Pancreas (tissue), 10 donors: ENCODE measurements at places on chromosomes 5 and 9. TPM values are rescaled to one million over a fixed set of nuclear protein-coding genes. Genes with fewer than 3 reads are reported as not detected.

- H3K4me3 ChIP-seq, result no peak overlapping the region
- H3K27me3 ChIP-seq, result no peaks in the 10 kb centered on the region
- no peak overlapping the region for H3K27ac ChIP-seq
- DNase-seq, result no peak
- H3K4me1 ChIP-seq, result no peaks in the 10 kb centered on the region
These were observed 33.3 kb upstream of the NREP start for GRCh38 chr5:111790295-111790694.

GRCh38 chr5:78293851-78294247, 649 bp downstream of the AP3B1 start:
- H3K4me3 ChIP-seq, result peak overlapping the region; percentile 64
- peaks cover 17% of the 10 kb centered on the region for H3K4me1 ChIP-seq
- H3K27ac ChIP-seq, result no peak overlapping the region
- no peaks in the 10 kb centered on the region for H3K36me3 ChIP-seq
- H3K27me3 ChIP-seq, result no peaks in the 10 kb centered on the region

- no peaks in the 10 kb centered on the region for H3K4me1 ChIP-seq
- DNase-seq, result peak; percentile 3
- H3K4me3 ChIP-seq, result no peak overlapping the region
These were observed 10.3 kb upstream of the IL3 start for GRCh38 chr5:132050136-132050535.

- H3K27ac ChIP-seq, result no peak overlapping the region
- H3K27me3 ChIP-seq, result no peaks in the 10 kb centered on the region
- H3K4me3 ChIP-seq, result no peak overlapping the region
- H3K4me1 ChIP-seq, result no peaks in the 10 kb centered on the region
- no peaks in the 10 kb centered on the region for H3K36me3 ChIP-seq
These were observed 161.7 kb upstream of the KLF9 start for GRCh38 chr9:70576116-70576515.

- H3K27ac ChIP-seq, result no peak overlapping the region
- no peaks in the 10 kb centered on the region for H3K4me1 ChIP-seq
- H3K27me3 ChIP-seq, result no peaks in the 10 kb centered on the region
- H3K36me3 ChIP-seq, result no peaks in the 10 kb centered on the region
These were observed 2.1 kb downstream of the RNU6ATAC start for GRCh38 chr9:134162212-134162775.

GRCh38 chr5:127700237-127700766, 2.9 kb upstream of the CCDC192 start:
- DNase-seq, result no peak
- H3K4me1 ChIP-seq, result no peaks in the 10 kb centered on the region

DNA sequence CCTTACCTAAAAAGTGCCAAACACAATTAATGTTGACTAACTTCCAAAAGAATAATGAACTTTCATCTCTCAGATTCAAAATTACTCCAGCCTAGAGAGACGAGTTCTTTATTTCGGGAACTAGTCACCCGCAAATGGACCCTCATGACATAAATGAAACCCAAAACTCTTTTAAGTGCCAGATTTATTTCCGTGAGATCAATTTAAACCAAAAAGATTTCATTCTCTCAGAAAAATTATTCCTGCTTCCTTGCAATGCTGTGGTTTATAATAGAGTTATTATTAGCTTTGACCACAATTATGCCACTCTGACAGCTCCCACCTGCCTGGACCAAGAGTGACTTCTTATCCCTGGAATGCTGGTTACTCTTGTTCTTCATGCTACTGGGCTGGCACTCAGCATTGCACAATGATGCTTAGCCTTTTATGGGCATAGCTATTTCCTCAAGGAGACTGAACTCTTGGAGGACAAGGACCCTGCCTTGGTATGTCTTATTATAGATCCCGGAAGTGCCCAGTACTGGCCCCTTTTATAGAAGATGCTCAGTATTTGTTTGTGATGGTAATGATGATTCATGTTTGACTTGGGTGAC, 183.5 kb downstream of the SNX18 start:
- H3K27me3 ChIP-seq, result no peaks in the 10 kb centered on the region
- no peaks in the 10 kb centered on the region for H3K4me1 ChIP-seq
- no peak for DNase-seq
- no peak overlapping the region for H3K27ac ChIP-seq

GRCh38 chr5:76718381-76718832, 2.5 kb downstream of the F2R start:
- DNase-seq, result no peak
- H3K27ac ChIP-seq, result no peak overlapping the region
- no peaks in the 10 kb centered on the region for H3K27me3 ChIP-seq
- H3K4me3 ChIP-seq, result no peak overlapping the region

DNA sequence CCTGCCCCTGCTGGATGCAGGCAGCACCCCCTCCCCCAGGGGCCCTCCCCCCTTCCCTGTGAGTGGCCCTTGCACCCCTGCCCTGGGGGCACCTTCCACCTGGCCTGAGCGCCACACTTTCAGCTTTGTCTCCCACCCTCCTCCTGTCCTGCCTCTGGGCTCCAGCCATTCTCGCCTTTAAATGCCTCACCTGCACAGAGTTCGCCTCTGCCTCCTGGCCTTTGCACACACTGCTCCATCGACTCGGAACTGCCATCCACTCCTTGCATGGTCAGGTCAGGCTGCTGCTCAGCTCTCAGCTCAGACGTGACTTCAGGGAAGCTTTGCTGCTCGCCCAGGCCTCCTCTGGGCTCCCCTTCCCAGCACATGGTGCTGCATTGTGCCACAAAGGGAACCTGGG, 10.2 kb downstream of the FAM163B start:
- no peaks in the 10 kb centered on the region for H3K36me3 ChIP-seq
- no peaks in the 10 kb centered on the region for H3K27me3 ChIP-seq
- H3K4me1 ChIP-seq, result no peaks in the 10 kb centered on the region

DNA sequence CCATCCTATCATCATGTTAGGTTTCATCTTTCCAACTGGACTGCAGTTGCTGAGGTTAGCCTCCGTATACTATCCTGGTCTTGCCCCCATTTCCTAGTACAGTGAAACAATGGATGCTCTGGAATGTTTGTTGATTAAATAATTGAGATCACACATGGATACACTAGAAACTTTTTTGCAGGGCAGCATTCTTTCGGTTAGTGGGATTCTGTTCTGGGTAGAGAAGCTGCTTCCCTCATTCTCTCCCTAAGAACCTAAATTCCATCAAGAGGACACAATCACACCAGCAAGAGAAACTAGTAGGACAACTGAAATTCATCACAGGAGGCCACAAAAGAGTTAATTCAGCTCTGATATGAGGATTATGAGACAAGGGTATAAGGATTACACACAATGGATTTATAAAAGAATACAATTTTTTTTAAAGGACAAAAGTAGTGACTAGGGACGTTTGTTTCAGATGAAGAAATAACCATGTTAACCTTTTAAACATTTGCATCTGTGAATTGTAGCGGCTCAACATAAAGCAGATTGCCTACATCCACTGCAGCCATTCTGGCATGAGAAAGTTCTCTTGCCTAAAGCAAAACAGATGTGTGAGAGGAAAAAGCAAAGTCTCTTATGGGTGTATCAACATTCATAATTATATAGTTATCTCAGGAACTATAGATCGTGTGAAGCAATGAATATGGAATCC, 162.7 kb upstream of the LHFPL2 start:
- H3K36me3 ChIP-seq, result no peaks in the 10 kb centered on the region
- H3K27me3 ChIP-seq, result no peaks in the 10 kb centered on the region
- H3K27ac ChIP-seq, result no peak overlapping the region
- H3K4me1 ChIP-seq, result no peaks in the 10 kb centered on the region

- no peak overlapping the region for H3K27ac ChIP-seq
- no peak overlapping the region for H3K4me3 ChIP-seq
- no peak for DNase-seq
- H3K4me1 ChIP-seq, result no peaks in the 10 kb centered on the region
These were observed 45.3 kb upstream of the FOXE1 start for GRCh38 chr9:97807681-97808080.

DNA sequence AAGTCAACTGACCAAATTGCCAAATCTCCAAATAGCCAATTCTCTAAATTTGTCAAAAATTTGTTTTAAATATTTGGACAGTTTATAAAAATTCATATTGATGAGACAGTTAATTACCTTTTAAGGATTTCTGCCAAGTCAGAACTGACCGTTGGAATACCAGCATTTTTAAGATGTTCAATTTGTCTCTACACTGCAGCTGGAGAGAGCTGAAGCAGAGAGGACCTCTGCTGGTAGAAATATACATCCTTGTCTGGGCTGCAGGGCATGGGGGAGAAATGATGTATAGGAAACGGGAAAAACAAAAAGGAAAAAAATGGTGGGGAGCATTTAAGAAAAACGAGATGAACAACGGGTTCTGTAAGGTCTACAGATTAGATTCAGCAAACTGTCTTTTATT, 16.8 kb downstream of the NR6A1 start:
- H3K27me3 ChIP-seq, result no peaks in the 10 kb centered on the region
- no peak for DNase-seq
- H3K4me3 ChIP-seq, result no peak overlapping the region
- H3K4me1 ChIP-seq, result peaks cover 22% of the 10 kb centered on the region
- no peaks in the 10 kb centered on the region for H3K36me3 ChIP-seq

DNA sequence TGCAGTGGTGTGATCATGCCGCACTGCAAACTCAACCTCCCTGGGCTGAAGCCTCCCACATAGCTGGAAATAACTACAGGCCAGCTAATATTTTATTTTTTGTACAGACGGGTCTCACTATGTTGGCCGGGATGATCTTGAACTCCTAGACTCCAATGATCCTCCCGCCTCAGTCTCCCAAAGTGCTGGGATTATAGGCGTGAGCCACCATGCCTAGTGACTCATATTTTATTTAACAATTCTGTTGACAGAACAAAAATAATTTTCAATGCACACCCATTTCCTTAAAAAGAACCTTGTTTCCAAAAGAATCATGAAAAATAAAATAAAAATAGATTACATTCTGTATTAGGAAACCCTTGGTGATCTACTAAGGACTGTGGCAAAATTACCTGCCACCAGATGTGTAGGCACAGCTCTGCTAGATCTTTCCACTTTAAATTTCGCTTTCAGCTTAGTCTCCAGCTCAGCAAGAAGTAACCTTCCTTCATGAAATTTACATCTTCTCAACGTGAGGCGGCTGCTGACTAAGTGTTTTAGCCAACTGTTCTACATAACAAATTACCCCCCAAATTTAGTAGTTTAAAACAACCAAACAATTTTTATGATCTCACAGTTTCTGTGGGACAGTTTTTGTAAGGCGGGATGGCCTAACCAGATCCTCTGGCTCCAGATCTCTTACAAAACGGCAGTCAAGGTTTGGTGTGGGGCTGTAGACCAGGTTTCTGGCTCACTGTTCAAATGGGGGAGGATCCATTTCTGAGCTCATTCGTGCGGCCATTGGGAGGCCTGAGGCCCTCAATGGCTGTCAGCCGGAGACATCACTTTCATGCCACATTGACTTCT, 32.6 kb upstream of the GOLPH3 start:
- no peaks in the 10 kb centered on the region for H3K36me3 ChIP-seq
- H3K27ac ChIP-seq, result no peak overlapping the region
- no peaks in the 10 kb centered on the region for H3K27me3 ChIP-seq
- no peak for DNase-seq
- H3K4me3 ChIP-seq, result no peak overlapping the region

DNA sequence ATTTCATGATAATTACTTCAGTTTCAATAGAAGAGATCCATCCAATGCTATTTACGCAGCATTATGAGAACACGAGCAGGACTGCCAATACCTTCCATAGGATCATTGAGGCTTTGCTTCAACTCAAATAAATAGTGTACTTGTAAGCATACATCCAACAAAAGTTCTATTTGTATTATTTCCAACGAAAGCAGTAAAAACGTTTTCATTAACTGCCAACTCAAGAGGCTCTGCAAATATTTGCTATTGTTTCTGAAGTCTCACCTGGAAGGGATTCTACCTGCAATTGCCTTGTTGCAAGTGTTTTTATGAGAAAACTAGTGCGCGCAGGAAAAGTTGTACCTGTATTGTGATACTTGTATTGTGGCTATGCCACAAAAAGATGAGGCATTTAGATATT, 11.0 kb upstream of the GNPDA1 start:
- no peak overlapping the region for H3K4me3 ChIP-seq
- no peaks in the 10 kb centered on the region for H3K36me3 ChIP-seq
- H3K27me3 ChIP-seq, result no peaks in the 10 kb centered on the region
- no peak for DNase-seq

DNA sequence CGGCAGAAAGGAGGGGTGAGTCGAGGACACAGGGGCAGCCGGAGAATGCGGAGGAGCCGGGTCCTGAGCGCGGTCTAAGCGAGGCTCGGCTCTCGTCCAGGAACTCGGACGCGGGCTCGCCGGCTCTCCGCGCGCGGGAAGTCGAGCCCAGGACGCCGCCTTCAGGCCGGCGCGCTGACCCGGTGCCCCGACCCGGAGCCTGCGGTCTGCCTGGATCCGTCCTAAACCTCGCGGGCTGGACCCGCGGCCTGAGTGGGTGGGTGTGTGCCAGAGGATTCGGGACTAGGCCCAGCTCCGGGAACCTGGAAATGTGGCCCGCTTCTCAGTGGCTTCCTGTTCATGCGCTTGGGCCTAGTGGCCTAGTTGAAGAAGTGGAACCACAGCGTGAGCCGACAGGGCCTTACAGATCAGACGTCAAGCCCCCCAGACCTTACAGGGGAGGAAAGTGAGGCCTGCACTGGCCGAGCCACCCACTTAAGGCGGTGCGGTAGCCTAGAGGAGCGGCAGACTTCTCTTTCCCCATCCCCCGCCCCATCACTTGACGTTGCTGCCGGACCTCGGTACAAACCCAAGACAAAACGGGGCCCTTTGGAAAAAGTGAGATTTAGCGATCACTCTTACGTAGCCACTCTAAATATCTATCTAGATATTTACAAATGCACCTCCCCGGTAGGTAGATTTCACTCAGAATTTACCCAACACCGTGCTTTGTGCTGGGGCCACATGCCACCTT, 1.2 kb downstream of the CDKN2B-AS1 start:
- H3K36me3 ChIP-seq, result no peaks in the 10 kb centered on the region
- H3K27ac ChIP-seq, result no peak overlapping the region
- DNase-seq, result peak; percentile 34
- H3K4me1 ChIP-seq, result peaks cover 4% of the 10 kb centered on the region

GRCh38 chr5:59765446-59765845, 128.1 kb downstream of the PDE4D start:
- H3K4me3 ChIP-seq, result no peak overlapping the region
- DNase-seq, result no peak
- no peaks in the 10 kb centered on the region for H3K36me3 ChIP-seq
- H3K27me3 ChIP-seq, result no peaks in the 10 kb centered on the region
- H3K27ac ChIP-seq, result no peak overlapping the region

DNA sequence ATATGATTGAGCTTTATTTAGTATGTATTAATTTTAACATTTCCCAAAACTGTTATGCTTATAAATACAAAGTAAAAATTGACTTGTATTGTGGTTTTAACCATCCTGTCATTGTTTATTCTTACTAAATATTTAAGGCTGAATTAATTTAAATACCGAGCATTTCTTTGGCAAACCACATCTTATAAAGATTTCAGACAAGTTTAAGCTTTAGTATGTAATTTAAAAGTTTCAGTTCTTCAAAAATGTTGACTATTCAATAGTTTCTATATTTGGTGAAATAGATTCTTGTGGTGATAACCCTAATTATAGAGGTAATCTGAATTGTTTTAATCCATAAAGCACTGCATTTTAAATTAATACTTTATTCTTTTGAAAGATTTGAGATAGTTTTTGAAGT, 65.5 kb downstream of the CCNH start:
- H3K4me1 ChIP-seq, result no peaks in the 10 kb centered on the region
- H3K27ac ChIP-seq, result no peak overlapping the region
- no peak overlapping the region for H3K4me3 ChIP-seq
- H3K27me3 ChIP-seq, result no peaks in the 10 kb centered on the region

Gene SLC1A3
- 21.0 TPM for total RNA-seq

Gene SPATA31E1
- not detected for total RNA-seq

Gene STKLD1
- total RNA-seq, result 0.76 TPM
